ENCODE measurements at places on chromosomes 3 and 15.

DNA sequence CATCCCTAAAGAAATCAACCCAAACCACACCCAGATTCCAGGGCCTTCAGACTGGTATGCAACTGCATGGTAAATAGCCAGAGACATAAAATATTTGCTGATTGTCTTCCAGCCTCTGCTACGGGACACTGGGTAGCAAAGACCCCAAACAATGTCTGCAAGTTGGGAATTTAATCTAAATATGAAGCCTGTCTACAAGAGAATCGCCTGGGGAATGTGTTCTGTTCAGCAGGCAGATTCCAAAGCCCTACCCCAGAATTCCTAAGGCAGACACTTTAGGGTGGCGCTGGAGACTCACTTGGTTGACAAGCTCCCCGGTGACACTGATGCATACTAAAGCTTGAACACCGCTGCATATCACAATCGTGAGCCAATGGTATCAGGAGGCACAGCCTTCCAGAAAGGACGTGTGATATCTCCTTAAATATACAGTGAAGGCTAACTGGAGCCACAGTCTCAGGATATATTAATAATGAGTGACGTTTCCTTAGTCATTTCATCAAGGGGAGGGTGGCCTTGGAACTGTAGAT lies 684.1 kb downstream of the NTRK3 start:
- no peak for DNase-seq

GRCh38 chr3:45572755-45573154 lies 21.8 kb upstream of the LIMD1 start:
- DNase-seq = no peak

DNA sequence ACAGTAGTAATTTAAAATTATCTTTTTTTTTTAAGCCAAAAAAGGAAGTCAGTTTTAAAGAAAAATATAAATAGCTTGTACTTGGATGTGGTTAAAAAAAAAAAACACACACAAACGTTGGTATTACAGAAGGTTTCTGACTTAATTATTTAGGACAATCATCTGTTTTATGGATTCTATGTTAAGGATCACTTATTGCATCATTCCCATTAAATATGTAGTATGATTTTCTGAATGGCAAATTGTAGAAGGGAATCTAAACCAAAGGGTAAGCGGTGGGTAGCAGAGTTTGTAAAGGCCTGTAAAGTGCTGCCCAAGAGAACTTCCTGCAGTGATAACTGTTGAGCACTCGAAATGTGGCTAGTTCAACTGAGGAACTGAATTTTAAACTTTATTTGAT lies 8.0 kb downstream of the SENP2 start:
- DNase-seq = no peak

GRCh38 chr3:43994657-43995546 lies 246.8 kb upstream of the TOPAZ1 start:
- DNase-seq = no peak

DNA sequence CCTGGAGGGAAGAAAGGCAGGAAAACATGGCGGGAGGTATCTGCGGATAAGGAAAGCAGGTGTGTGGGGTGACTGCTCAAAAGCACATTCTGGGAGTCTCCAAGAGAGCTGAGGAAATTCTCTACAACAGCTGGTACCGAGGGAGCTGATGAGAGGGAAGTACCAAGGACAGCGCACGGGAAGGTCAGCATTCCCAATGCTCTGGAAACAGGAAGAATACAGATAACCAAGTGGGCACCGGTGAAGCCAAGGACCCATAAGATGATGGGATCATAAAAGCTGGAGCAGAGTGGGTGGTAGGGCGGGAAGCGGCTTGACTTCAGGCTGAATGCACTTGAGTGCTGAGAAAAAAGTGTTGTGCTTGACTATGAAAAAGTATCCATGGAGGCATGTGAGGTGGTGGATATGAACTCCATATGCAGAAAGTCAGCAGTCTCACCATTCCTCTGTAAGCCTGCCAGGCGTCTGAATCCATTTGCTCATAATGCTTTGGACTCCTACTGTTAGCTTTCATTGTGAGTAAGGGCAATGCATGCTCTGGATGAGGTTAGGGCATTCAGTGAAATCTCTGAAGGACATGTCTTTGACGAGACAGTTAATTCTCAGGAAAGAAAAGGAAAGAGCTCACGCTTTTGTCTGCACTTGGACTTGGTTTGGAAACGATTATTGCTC lies 215.5 kb downstream of the NR1D2 start:
- DNase-seq = no peak

GRCh38 chr15:36230776-36231175 lies 348.6 kb upstream of the CDIN1 start:
- no peak for DNase-seq

DNA sequence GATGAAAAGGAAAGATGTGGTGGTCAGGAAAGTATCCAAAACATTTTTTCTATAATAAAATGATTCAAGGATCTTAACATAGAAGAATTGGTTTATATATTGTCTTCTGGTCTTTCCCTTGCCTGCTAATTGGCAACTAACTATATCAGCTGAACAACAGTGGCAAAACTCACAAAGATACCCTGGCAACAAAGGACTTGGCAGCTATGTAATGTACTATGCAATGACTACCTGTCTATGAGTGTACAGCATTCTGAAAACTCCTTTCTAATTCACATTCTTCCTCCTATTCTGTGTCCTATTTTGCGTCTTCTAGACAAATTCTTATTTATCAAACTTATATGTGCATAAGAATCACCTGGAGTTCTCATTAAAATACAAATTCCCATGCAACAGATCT lies 15.7 kb upstream of the SERPINI2 start:
- no peak for DNase-seq

DNA sequence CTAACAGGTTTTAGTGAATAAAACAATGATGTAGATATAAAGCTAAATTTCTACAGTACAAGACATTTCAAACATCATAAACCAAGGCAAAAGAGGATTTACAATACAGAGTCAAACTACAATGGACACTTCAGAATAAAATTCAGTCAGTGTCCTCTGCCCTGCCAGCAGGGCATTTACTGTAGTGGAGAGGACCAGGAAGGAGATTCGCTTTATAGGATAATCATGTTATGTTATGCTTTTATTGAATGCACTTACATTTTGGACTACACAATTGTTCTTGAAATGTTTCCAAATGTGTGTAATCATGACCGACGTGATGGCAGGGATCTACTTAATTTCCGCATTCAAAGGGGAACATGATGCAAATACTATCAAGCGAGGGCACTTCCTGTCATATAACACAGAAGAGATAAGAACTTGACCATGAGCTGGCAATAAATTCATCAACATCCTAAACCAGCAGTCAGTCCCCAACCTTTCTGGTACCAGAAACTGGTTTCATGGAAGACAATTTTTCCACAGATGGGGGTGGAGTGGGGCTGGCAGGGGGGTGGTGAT lies 925.6 kb downstream of the FHIT start:
- no peak for DNase-seq

DNA sequence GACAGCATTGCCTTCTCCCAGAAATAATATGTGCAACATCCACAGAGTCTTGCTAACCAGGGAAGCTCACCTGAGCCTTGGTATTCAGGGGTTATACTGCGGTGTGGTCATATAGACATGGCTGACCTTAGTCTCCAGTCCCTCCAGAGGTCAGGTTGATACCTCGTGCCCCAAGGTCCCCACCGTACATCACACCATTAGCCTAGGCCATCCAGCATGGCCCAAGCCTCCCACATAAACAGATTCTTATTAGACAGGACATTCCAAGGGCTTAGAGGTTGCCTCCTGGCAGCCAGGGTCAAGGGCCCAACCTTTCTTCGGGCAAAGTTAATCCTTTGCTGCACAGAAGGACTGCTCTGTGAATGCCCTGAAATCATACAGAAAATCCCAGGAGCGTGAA lies 18.8 kb downstream of the ACAN start:
- DNase-seq = no peak

DNA sequence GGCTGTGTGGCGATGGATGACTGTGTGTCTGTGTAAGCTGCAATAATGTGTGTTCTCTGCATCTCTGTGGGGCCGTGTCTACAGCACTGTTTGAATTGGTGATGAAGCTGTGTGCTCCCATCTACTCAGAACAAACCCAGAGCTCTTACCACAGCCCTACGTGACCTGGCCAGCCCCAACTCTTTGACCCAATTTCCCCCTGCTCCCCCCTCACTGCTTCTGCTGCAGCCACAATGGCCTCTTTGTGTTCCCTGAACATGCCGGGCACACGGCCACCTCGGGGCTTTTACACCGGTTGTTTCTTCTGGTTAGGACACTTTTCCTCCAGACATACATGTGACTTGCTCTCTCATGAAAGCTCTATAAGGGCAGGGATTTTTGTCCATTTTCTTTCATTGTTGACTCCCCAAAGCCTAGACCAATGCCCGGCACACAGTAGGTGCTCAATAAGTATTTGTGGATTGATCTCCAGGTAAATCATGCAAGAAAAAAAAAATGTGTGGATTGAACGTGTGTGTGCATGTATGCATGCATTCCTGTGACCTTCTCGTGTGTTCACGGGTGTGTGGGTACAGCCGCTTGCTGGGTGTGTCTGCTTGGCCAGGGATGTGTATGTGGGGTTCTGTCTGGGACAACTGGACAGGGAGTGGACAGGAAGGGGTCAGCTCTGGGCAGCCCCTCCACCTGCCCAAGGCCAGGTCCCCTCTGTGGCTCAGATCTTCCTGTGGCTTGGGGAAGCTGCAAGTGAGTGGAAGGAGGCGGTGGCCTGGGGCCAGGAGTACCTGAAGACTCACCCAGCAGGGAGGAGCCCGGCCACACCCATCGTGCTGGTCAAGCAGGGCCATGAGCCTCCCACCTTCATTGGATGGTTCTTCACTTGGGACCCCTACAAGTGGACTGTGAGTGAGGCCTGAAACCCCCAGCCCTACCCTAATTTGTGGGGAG lies 14.8 kb downstream of the VILL start:
- DNase-seq = no peak

GRCh38 chr3:68017069-68017468 lies 362.7 kb upstream of the SUCLG2 start:
- DNase-seq = no peak

DNA sequence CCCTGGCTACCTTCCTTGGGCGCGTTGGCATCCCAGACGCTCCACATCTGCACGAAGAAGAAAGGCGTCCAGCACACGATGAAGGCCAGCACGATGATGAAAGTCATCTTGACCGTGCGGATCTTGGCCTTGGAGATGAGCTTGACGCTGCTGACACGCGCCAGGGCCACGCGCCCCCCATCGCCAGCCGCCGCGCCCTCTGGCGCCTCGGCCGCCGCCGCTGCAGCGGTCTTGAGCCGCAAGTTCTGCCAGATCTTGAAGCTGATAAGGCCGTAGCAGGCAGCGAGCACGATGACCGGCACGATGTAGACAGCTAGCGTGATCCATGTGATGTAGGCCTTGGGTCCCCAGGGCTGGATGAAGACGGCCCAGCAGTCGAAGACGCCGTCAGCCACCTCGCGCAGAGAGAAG lies 2.2 kb downstream of the OXTR start:
- no peak for DNase-seq

DNA sequence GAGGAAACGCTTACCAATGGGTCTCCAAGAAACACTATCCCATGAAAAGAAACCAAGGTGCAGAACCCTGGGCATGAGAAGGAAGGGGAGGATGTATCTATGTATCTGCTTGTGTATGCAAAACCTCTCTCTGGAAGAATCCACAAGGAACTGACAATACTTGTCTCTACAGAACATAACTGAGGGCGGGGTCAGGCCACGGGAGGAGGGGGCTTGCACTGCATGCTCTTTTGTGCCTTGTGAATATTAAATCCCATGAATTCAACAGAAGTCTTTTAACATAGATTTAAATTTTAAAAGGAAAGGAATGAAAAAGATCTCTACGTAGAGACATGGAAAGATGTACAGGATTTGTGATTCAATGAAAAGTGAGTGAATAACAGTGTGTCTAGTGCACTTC lies 57.8 kb downstream of the RPN1 start:
- no peak for DNase-seq

- DNase-seq = no peak
These were observed 47.8 kb downstream of the CCDC54 start for GRCh38 chr3:107425033-107425432.

DNA sequence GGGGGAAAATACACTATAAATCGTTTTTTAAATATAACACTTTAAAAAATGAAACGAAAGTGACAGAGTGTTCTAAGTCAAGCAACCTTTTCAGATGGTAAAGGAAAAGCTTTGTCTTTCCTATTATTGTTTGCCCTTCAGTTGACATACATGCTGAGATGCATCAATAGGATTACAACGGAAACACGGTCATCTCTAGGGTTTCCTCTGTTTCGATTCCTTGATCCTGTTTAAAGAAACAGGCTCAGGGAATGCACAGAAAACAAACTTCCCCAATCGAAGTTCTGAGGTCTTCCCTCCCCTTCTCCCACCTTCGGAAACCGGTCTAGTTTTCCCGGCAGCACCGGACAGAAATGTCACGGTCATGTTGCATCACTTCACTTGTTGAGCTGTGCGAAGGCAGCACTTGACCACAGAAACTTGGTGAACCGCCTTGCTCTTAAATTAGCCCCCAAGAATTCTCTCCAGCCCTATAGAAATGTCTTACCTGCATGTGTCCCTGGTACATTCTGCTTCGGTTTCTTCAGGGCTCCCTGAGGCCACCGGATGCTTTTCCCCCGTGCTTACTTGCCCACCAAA lies 556 bp downstream of the PEX5L start:
- DNase-seq = no peak

- no peak for DNase-seq
These were observed 377.0 kb downstream of the PLCL2 start for GRCh38 chr3:17261627-17262369.

GRCh38 chr15:75646112-75646943 lies 1.4 kb upstream of the SNX33 start:
- no peak for DNase-seq

DNA sequence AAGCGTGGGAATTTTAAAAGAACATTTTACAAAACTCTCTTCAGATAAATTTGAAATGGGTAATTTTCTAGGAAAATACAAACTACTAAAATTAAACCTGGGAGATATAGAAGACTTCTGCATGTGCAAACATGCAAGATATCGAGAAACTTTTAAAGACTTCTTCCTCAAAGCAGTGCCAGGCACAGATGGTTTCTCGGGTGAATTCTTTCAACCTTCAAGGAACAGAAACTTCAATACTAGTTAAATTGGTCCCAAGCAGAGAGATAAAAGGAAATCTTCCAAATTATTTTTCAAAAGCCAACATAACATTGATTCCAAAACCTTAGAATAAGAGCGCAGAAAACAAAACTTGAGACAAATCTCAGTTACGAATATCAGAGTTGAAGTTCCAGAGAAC lies 732.7 kb downstream of the PDCD6IP start:
- DNase-seq = no peak

DNA sequence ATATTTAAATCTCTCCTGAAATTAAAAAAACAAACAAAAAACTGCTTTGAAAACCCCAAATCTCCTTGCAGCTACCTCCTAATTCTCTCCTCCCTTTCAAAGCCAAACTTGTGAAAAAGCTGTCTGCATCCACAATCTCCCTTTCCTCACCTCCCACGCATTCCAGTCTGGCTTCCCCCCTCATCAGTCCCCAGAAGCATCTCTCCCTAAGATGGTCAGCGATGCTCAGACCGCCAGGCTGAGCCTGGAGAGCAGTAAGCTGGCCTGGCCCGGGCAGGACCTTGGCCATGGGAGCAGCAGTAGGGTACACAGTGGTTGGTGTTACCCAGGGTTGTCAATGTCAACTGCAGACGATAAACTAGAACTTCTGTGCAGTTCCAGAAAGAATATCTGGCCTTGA lies 32.9 kb upstream of the BLM start:
- no peak for DNase-seq
